GM23248 (cell line): ENCODE measurements at places on chromosomes 16 and 17. TPM values are rescaled to one million over a fixed set of nuclear protein-coding genes. Genes with fewer than 3 reads are reported as not detected.

DNA sequence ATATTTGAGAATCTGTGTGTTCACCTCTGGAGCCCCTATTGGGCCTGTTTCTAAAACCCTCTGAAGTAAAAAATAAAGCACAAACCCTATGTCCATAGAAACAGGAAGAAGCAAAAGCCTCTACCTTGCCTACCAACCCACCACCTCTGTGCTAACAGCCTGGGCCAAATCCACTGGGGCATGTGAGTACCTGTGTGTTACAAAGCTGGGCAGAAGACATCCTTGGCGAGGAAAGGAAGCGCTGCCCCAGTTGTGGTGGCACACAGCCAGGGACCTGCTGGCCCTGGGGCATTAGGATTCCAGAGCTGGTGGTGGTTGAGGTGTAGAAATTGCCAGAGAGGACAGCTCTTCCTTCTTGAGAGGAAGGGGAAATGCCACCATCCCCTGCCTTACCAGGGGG is 30.0 kb downstream of the MYO18A start:
- DNase-seq = no peak

RHOT2 gene
- total RNA-seq = 44.9 and 65.9 TPM in 2 replicates

GRCh38 chr17:62064791-62065563 is at the start of gene MED13:
TSS of gene MED13 (minus strand) at chr17:62065278. CDS start at chr17:62065205, 73 bp downstream.
- DNase-seq = peak; percentile 78

DNA sequence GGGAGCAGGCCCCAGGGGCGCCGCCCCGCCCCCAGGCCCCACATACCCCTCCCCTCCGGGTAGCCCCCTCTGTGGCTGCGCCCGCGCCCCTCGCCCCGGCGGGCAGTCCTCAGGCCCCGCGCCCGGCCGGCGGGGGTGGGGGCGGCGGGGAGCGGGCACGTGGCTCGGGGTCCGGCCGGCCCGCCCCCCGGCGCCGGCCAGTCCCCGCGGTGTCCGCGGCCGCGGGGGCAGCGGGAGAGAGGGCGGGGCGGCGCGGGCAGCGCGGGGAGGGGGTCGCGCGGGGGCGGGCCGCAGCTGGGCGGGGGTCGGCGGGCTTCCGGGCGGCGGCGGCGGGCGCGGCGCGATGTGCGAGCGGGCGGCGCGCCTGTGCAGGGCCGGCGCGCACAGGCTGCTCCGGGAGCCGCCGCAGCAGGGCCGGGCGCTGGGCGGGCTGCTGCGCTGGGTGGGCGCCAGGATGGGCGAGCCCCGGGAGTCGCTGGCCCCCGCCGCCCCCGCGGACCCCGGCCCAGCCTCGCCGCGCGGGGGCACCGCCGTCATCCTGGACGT is 335 bp downstream of the NECAB2 start:
- DNase-seq = peak; percentile 53

DNA sequence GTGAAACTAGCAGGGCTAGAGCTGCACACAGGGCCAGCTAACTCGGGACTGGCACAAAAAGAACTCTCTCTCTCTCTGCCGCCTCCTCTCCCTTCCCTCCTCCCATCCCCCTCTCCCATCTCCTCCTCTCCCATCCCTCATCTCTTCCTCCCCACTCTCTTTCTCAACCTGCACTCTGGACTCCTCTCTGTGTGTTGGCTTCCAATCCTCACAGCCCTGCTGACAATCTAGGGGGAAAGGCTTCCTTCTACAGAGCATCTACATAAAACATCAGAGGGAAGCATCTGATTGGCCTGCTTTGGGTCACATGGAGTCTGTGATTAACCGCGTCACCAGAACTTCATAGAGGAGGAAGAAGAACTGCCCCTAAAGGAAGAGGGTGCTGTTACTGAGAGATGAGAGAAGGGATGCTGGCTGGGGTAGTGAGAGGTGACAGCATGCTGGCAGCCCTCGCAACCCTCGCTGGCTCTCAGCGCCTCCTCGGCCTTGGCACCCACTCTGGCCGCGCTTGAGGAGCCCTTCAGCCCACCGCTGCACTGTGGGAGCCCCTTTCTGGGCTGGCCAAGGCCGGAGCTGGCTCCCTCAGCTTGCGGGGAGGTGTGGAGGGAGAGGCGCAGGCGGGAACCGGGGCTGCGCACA is 12.8 kb upstream of the ZFP90 start:
- no peak for DNase-seq

PCGF2 gene
- total RNA-seq = 3.5 and 3.8 TPM in 2 replicates

- DNase-seq = no peak
Observed at GRCh38 chr17:40287159-40287493, 553 bp upstream of the CDC6 start.

GRCh38 chr16:53323924-53324323 is 110.3 kb upstream of the RBL2 start:
- no peak for DNase-seq

EPN3 gene
- total RNA-seq = not detected in 2 replicates

- DNase-seq = peak; percentile 52
Observed at GRCh38 chr17:50501054-50501453, 7.2 kb upstream of the MYCBPAP start.

DNA sequence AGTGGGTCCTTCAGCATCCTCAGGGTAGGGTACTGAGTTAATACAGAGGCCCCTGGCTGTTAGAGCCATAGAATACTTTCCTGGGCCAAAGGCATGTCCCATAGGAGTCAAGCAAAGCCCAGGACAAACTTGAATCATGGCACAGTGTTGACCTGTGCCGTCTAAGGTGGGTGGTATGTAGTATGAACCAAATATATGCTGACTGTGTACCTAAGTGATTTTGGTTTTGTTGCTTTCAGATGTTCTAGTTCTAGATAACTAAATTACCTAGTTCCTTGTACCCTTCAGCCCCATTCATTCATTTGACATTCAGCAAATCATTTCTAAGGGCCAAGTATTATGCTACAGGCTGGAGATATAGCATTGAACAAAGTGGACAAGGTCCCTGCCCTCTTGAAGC is 61.3 kb upstream of the GPRC5B start:
- DNase-seq = no peak

GRCh38 chr16:14007450-14007849 is 63.7 kb upstream of the MRTFB start:
- peak; percentile 83 for DNase-seq

- DNase-seq = no peak
Observed at GRCh38 chr17:1331708-1332107, 52.2 kb downstream of the TRARG1 start.

- DNase-seq = no peak
Observed at GRCh38 chr16:17915791-17916190, 420.7 kb downstream of the NPIPA8 start.

ACLY gene
- total RNA-seq = 139 and 144 TPM in 2 replicates

GRCh38 chr16:30357085-30357714 is 2.1 kb upstream of the CD2BP2 start:
- no peak for DNase-seq

GRCh38 chr16:51228097-51228659 is 77.1 kb upstream of the SALL1 start:
- DNase-seq = no peak

- DNase-seq = peak; percentile 96
Observed at GRCh38 chr17:42311240-42312034, 23.1 kb downstream of the STAT5A start.

- no peak for DNase-seq
Observed at GRCh38 chr16:7236824-7237410, 95.7 kb upstream of the RBFOX1 start.

TBC1D28 gene
- total RNA-seq = not detected in 2 replicates

DNA sequence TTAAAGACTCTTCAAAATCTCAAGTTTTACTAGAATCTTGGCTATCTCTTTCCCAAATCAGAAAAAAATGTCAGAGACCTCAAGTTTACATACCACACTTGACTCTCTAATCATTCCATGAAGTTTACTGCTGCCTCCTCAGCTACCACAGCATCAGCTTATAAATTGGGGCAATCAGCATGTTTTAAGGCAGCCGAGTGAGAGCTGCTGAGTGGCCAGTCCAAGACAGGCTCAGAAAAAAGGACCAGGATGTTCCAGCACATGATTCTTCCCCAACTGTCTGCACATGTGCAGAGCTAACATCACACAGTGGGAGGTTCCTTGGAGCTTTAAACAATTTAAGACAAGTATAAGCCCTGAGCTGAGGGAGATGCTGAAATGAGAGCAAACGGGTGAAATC is 140.6 kb upstream of the NUDT7 start:
- no peak for DNase-seq

DNA sequence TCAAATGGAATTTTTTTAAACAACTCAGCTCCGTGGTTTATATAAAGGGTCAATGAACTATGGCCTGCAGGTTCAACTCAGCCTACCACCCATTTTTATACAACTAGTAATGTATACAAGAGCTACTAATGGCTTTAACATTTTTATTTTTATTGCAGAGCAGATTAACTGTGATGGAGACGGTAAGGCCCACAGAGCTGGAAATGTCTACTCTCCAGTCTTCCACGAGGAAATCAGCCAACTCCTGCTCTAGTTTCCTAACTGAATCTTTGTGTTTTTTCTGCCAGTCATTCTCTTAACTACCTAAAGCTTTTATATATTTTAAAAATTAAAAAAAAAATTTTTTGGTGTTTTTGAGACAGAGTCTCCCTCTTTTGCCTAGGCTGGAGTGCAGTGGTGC is 385.1 kb upstream of the MAF start:
- DNase-seq = no peak

- DNase-seq = no peak
Observed at GRCh38 chr17:2101448-2102257, 46.8 kb downstream of the HIC1 start.

DNA sequence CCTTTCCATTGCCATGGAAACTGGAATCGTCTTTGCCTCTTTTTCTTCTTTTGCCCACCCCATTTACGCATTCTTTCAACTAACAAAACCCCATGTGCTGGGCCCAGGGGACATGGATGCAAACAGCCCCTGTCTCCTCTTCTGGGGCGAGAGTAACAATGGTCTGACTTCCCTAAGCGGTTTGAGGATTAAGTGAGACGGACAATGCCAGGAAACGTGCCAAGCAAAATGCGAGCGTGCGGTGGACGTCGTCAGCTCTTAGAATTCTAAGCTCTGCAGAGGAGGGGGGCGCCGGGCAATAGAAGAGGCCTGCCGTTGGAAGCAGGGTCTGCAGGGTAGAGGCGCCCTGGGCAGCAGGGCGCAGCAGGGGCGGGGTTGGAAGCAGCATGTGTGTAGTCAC is 42.4 kb upstream of the JPH3 start:
- no peak for DNase-seq

GP1BA gene
- not detected in 2 replicates for total RNA-seq

GRCh38 chr17:73718912-73719311 is 74.7 kb upstream of the SDK2 start:
- DNase-seq = no peak

- no peak for DNase-seq
Observed at GRCh38 chr16:56145369-56145768, 45.9 kb upstream of the GNAO1 start.

SLC16A6 gene
- 0.13 and 0.32 TPM in 2 replicates for total RNA-seq

- no peak for DNase-seq
Observed at GRCh38 chr16:66470556-66470955, 43.5 kb downstream of the BEAN1 start.

DNA sequence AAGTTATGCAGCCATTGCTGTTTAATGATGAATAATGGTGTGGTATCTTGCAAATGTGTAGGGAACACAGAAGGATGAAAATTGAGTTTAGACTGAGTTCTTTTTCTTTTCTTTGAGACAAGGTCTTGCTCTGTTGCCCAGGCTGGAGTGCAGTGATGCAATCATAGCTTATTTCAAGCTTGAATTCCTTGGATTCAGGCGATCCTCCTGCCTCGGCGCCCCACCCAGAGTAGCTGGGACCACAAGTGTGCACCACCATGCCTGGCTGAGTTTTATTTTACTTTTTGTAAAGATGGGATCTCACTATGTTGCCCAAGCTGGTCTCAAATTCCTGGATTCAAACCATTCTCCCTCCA is 74.6 kb upstream of the TBC1D3K start:
- no peak for DNase-seq

GRCh38 chr17:35523296-35523695 is 14.2 kb downstream of the SLFN12L start:
- DNase-seq = no peak

CAVIN1 gene
- total RNA-seq = 1,074 and 1,102 TPM in 2 replicates

GRCh38 chr16:22732400-22732799 is 81.6 kb upstream of the HS3ST2 start:
- DNase-seq = no peak

EVI2B gene
- 0.22 TPM in 1 of 2 replicates, not detected in the other for total RNA-seq

DNA sequence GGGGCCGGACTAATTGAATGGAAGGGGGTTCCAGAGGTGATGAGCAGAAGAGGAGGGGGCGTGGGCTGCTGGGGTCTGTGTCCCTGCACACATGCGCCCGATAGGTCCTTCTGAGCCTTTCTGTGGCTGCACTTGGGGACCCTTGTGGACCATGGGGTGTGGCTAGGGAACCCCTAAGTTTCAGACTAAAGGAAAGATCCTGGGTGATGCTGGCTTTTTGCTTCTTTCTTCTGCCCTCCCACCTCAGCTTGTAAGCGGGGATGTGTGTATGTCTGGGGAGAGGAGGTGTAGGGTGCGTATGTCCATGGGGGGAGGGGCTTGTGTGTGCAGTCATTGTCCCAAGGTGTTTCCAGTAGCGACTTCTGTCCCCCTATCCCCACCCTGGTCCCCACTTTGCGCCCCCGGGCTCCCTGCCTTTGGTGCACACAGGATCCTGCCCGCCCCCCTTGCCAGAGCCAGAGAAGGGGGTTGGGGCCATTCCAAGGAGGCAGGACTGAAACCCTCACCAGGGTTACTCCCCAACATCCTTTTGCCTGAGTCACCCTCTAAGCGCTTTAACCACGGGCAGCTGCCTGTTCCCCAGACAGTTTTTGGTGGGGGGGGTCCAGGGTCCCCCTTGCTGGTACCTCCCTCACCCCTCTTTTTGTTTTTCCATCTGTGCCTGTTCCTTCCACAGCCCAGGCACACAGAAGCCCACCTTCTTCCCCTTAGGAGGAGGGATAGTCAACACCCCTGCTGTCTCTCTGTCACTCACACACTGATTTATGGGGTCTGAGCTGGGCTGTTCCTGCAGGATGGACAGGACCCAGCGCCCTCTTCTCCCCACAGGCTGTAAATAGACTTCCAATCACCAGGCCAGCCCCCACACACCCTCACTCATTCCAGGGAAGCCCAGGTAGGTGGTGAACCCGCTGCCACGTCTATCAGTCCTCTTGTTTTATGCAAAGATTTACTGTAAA is 83.2 kb downstream of the ARHGAP23 start:
- DNase-seq = peak; percentile 78
